ENCODE measurements at places on chromosomes 16 and 17.

- peaks cover 9% of the 10 kb centered on the region for H3K4me1 ChIP-seq
- H3K36me3 ChIP-seq, result peaks cover 5% of the 10 kb centered on the region
- H3K27me3 ChIP-seq, result no peaks in the 10 kb centered on the region
- H3K4me3 ChIP-seq, result no peak overlapping the region
Observed at GRCh38 chr17:82388922-82389283, 17.3 kb downstream of the UTS2R start.

DNA sequence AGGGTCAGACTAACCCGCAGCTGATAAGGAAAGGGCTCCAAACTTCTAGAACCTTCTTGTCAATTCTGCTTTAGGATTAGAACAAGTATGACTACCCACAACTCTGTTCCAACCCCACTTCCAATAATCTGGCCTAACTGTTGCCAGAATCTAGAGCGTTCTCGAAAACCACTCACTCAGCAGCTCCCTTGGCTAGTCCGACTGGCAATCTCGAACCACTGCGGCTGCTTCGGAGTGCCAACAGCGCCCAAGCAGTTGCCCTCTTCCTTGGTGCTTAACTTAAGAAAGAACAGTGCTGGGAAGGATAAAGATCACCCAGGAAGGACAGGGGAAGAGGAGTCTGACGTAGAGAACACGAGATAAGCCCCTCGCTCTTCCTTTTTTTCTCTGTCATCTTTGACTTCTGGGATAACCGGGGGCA lies 818 bp downstream of the DNAJC7 start:
- no peak for DNase-seq
- no peaks in the 10 kb centered on the region for H3K36me3 ChIP-seq
- H3K27me3 ChIP-seq, result no peaks in the 10 kb centered on the region
- H3K27ac ChIP-seq, result peak overlapping the region; percentile 62
- peaks cover 67% of the 10 kb centered on the region for H3K4me1 ChIP-seq

DNA sequence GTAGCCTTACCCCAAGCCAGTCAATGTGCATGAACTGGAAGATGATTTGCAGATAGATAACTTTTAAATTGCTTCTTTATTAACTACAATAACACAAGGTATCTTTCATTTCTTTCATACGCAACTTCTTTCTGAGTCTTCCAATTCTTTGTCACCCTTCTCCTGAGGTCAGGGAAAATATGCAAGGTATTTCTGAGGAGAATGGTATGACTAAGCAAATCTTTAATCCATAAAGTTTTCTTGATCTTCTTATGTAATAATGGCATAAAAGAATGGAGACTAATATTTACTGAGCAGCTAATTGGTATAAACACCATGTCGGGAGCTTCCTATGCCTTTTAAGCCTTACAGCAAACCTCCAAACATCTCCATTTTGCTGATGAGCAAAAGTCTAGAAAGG lies 438.9 kb downstream of the KCNJ2 start:
- no peak overlapping the region for H3K27ac ChIP-seq
- H3K4me1 ChIP-seq, result no peaks in the 10 kb centered on the region
- H3K4me3 ChIP-seq, result no peak overlapping the region
- H3K27me3 ChIP-seq, result no peaks in the 10 kb centered on the region
- no peaks in the 10 kb centered on the region for H3K36me3 ChIP-seq
- no peak for DNase-seq

GRCh38 chr16:53952215-53953208 lies 248.6 kb downstream of the FTO start:
- H3K27me3 ChIP-seq, result no peaks in the 10 kb centered on the region
- no peak overlapping the region for H3K4me3 ChIP-seq
- H3K27ac ChIP-seq, result no peak overlapping the region
- peaks cover 7% of the 10 kb centered on the region for H3K4me1 ChIP-seq
- H3K36me3 ChIP-seq, result no peaks in the 10 kb centered on the region

DNA sequence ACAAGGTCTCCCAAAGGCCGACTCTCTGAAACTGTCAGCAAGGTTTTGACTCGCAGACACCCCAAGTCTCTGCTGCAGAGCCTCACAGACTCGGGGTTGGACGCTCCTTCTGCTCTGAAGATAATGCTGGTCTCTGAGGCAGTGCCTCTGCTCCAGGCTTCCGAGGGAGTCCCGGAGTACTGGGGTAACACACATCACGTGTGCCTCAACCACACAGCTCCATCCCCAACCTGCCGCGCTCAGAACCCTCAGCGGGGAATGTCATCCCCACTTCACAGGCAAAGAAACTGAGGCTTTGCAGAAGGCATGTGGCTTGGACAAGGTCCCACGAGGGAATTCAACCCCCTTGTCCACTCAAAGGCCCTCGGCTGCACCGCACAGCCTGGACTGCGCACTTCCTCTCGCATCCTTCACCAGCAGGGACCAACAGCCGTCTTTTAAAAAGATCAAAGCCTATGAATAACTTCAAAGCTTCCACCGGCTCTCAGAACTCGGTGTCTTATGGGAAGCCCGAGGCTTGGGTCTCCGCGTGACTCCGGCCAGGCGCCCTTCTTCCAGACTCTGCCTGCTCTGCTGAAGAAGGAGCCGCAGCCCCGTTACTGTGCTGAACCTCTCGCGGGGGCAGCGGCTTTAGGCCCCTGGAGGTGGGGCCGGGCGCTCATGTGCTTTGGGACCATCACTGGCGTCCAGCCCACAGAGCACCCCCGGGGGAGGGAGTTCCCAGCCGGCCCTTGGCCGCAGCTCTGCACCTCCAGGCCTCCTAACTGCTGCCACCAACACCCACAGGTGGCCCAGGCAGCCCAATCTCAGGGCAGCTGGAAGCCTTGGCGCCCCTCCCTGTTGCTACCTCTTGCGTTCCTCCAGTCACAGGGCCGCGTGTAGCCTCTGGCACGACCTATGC lies 2.2 kb downstream of the TMEM204 start:
- peaks cover 38% of the 10 kb centered on the region for H3K4me1 ChIP-seq
- H3K36me3 ChIP-seq, result peaks cover 22% of the 10 kb centered on the region
- H3K27me3 ChIP-seq, result no peaks in the 10 kb centered on the region
- H3K4me3 ChIP-seq, result no peak overlapping the region

DNA sequence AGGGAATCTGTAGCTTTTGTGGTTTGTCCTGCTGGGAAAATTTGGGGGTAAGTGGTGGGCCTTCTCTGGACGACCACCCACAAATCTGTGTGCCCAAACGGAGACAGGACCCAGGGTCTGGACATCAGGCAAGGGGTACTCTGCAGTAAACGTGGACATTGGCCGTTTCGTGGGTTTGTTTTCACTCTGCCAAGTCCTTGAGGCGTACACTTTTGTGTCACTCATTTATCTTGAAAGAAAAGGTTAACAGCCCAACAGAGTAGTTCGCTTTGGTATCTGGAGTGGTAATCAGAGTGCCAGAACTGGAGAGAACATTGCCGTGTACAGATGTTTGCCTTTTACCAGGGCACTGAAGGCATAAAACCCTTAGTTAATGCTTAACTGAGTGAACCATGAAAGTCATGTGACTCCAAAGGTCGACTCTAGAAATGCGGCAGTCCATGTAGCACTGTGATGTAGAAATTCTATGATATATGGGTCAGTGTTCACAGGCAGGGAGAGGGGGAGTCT lies 15.4 kb downstream of the NAA60 start:
- peaks cover 30% of the 10 kb centered on the region for H3K4me1 ChIP-seq
- H3K4me3 ChIP-seq, result peak overlapping the region; percentile 93
- peak overlapping the region; percentile 92 for H3K27ac ChIP-seq
- H3K27me3 ChIP-seq, result no peaks in the 10 kb centered on the region
- no peak for DNase-seq

DNA sequence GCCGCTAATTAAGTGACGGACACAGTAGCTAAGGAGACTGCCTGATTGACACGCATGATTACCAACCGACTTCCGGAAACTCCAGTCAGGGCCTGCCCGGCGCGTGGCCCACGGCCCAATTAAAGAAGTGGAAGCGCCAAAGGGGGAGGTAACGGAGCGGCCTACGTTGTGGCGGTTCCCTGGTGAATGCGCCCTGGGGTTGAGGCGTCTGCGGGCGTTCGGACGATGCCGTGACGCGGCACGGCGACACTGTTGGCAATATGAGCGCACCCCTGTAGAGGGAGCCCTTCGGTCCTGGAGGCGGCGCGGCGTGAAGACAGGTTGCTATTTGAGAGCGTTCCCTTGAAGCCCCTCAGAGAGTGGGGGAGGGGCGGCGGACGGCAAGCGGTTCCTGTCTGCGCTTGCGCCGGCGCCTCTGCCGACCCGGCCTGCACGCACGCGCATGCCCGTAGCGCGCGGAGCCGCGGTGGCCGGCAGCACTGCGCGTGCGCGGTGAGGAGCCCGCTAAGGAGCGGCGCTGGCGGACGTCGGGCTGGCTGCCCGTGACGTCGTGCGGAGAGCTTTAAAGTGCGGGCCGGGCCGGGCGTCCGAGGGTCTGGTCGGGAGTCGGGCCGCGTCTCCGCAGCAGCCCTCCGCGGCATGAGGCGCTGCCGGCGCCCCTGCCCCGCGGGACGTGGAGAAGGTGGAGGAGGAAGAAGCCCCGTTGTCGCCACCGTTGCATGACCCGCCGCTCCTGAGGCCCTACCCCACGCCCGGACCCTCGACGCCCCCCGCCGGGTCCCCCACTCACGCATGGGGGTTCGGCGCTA lies at the start of gene ALKBH5:
ALKBH5 (plus strand) TSS at position 495 of the 809 bp plus-strand sequence. CDS start 416 bp downstream, outside the sequence.
- peaks cover 52% of the 10 kb centered on the region for H3K4me1 ChIP-seq
- DNase-seq, result peak; percentile 99
- peak within 1 kb of the TSS; percentile 39 for H3K4me3 ChIP-seq
- peak within 1 kb of the TSS; percentile 99 for H3K27ac ChIP-seq
- H3K36me3 ChIP-seq, result peaks cover 5% of the 10 kb centered on the region

DNA sequence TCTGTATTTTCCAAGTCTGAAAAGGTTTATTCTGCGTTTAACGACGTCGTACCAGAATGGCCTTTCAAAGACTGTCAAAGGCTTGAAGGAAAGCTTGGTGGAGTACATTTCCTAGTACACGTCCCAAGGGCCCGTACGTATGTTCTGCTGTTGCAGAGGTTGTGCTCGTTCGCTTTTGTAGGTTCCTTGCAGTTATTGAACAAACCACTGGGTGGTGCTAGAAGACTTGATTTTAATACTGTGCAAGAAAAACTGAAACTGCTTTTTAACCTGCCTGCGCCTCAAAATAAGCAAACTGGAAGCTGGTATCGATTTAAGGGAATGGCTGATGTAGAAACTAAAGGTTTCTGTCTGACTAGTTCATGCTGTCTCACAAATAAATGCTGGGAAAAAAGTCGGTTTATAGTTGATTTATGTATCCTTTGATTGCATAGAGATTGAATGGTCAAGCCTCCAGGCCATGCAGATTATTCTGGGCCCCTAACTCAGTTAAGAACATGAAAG lies 54.6 kb downstream of the USP10 start:
- no peaks in the 10 kb centered on the region for H3K36me3 ChIP-seq
- H3K27ac ChIP-seq, result peak overlapping the region; percentile 48
- no peaks in the 10 kb centered on the region for H3K27me3 ChIP-seq
- H3K4me3 ChIP-seq, result no peak overlapping the region

GRCh38 chr16:10325783-10326543 lies 59.9 kb upstream of the ATF7IP2 start:
- H3K27me3 ChIP-seq, result no peaks in the 10 kb centered on the region
- H3K36me3 ChIP-seq, result no peaks in the 10 kb centered on the region
- H3K4me3 ChIP-seq, result no peak overlapping the region
- H3K27ac ChIP-seq, result no peak overlapping the region
- DNase-seq, result peak; percentile 88
- H3K4me1 ChIP-seq, result peaks cover 18% of the 10 kb centered on the region

- H3K4me3 ChIP-seq, result no peak overlapping the region
- no peaks in the 10 kb centered on the region for H3K36me3 ChIP-seq
- no peak overlapping the region for H3K27ac ChIP-seq
- no peaks in the 10 kb centered on the region for H3K27me3 ChIP-seq
- H3K4me1 ChIP-seq, result no peaks in the 10 kb centered on the region
- DNase-seq, result no peak
Observed at GRCh38 chr16:27582883-27583282, 32.9 kb downstream of the KATNIP start.

GRCh38 chr16:66065925-66066324 lies 300.6 kb upstream of the CDH5 start:
- no peaks in the 10 kb centered on the region for H3K4me1 ChIP-seq
- H3K4me3 ChIP-seq, result no peak overlapping the region
- no peak overlapping the region for H3K27ac ChIP-seq
- DNase-seq, result no peak
- H3K27me3 ChIP-seq, result no peaks in the 10 kb centered on the region
- no peaks in the 10 kb centered on the region for H3K36me3 ChIP-seq

- H3K4me1 ChIP-seq, result peaks cover 27% of the 10 kb centered on the region
- no peak for DNase-seq
- H3K36me3 ChIP-seq, result peaks cover 23% of the 10 kb centered on the region
- H3K27me3 ChIP-seq, result no peaks in the 10 kb centered on the region
- H3K4me3 ChIP-seq, result peak overlapping the region; percentile 89
Observed at GRCh38 chr17:81665205-81666091, 957 bp downstream of the OXLD1 start.
